Breast epithelium (tissue), 4 donors: ENCODE measurements at places on chromosomes 7 and 10.

- no peak for DNase-seq
These were observed 205.4 kb downstream of the FANK1 start for GRCh38 chr10:126101736-126102135.

GRCh38 chr10:111432588-111432987 lies 355.8 kb downstream of the ADRA2A start:
- no peak for DNase-seq

GRCh38 chr10:20396205-20396604 lies 500.9 kb downstream of the NEBL start:
- no peak for DNase-seq

DNA sequence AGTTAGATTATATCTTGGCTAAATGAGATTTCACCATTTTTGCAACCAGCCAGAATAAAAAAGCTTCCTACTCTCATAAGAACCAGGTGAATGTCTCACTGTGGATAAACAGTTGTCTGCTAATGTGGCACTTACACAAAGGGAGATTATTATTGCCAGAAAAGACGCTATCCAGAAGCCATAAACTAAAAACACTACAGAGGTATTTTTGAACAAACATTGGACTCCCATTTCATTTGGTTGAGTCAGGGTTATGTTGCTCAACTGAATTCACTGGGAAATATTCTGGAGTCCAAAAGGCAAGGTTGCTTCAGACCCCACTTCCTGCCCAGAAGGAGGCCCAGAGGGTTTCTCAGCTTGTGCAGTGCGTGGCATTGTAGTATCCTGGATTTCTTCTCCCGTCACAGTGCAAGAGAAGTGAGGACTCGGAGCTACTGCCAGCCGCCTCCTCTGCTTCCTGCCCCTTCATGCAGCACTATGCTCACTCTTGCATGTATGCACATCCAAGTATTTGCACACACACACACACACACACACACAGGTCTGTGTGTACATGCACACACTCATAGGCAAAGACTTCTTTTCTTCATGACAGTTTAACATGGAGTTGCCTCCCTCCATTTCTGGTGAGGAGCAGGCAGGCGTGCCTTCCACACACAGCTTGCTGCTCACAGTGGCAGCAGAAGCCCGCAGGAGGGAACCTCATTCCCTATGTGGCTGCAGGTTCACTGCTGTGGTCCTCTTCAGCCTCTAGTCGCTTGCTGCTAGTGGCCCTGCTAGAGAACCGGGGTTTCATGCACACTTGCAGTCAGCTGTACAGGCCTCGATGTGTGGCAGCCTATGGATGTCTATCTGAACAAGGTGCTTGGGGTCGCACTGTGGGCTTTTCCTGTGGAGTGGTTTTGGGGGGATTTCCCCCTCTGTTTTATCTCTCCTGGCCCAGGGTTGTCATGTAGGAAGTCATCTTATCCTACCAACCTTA lies 10.1 kb downstream of the DENND10 start:
- no peak for DNase-seq

GRCh38 chr10:63318491-63318890 lies 147.3 kb downstream of the JMJD1C start:
- no peak for DNase-seq

GRCh38 chr7:40072268-40072667 lies 62.2 kb downstream of the MPLKIP start:
- no peak for DNase-seq

DNA sequence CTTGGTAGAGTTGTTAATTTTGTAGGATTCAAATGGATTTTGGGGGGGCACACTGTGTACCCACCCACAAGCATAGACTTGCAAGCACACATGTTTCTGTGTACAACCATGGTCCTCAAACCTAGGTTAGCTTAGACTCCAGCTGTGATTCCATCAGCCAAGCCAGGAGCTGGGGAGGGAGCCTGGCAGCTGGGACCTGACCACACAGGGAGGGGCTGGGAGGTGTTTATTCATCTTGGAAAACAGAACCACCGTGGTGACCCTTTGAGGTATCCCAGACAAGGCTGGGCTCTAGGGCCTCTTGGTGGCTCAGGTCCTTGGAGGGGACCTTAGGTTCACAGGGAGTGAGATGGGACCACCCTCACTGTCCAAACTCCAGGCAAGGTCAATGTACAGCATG lies 410.3 kb downstream of the NEBL start:
- DNase-seq, result no peak
